Uterine smooth muscle cell (primary cell): ENCODE measurements at places on chromosomes 6 and 20. TPM values are rescaled to one million over a fixed set of nuclear protein-coding genes. Genes with fewer than 3 reads are reported as not detected.

ATRN gene
- 46.0 and 56.5 TPM in 2 replicates for total RNA-seq

TPX2 gene
- 28.6 and 104 TPM in 2 replicates for total RNA-seq

HSPA12B gene
- total RNA-seq = 0.11 and 0.12 TPM in 2 replicates

PHACTR3 gene
- total RNA-seq = 0.12 TPM in 1 of 2 replicates, not detected in the other

TMEM244 gene
- total RNA-seq = 0.66 TPM in 1 of 2 replicates, not detected in the other

HSP90AB1 gene
- total RNA-seq = 642 and 947 TPM in 2 replicates
